ENCODE measurements at places on chromosomes 6 and 20.

GRCh38 chr20:60976913-60977312 is 275.1 kb upstream of the CDH4 start:
- DNase-seq: no peak

DNA sequence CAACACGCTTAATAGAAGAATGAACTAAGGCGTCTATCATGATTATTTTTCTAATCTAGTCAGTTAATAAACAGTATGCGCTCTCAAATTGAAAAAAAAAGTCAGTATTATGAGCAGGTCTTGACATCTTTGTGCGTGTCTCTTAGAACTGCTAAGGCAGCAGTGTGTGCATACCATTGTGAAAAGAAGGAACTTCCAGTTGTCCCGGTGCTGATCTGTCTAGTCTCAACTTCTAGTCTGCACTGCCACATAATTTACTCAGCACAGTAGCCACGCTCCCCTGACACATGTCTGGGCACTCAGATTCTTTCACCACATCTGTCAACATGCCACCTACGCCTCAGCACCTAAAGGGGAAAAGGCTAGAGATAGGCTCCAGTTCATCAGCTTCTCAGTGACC is 61.1 kb upstream of the SPDEF start:
- DNase-seq: no peak

DNA sequence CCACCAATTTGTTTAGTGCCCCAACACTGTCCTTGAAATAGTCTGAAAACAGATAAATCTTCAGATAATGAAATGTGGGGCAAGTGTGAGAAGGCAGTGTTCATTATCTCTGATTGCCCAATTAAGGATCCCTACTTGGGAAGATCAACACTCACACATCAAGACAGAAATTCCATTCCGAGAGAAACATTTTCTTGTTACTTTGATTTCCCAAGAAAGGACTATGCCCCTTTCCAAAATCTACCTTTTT is 16.2 kb downstream of the HMGN4 start:
- no peak for DNase-seq

DNA sequence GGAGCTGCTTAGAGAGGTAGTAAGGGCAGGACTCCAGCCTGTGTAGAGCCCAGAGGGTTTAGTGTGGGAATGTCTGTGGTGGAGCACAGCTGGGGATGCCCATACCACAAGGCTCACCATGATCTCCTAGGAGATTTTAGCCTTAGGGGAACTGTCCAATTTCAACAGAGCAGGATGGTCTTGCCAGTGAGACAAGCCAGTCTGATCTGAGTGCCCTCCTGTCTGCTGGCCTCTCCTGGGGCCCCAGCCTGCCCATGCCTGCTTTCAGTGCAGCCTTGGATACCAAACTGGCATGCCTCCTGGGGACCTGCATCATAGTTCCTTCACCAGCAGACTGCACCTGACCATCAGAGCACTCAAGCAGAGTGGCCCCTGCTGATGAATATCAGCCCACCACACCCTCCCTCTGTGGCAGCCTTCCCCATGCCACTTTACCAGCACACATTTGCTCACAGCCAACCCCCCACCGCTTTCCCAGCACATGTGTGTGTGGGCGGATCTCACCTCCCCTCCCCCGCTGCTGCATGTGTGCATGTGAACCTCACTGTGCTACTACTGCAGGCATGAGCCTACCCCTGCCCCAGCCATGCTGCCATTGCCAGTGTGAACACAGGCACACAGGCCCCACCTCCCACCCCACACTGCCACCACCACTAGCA is 7.9 kb upstream of the TREM1 start:
- DNase-seq: no peak

DNA sequence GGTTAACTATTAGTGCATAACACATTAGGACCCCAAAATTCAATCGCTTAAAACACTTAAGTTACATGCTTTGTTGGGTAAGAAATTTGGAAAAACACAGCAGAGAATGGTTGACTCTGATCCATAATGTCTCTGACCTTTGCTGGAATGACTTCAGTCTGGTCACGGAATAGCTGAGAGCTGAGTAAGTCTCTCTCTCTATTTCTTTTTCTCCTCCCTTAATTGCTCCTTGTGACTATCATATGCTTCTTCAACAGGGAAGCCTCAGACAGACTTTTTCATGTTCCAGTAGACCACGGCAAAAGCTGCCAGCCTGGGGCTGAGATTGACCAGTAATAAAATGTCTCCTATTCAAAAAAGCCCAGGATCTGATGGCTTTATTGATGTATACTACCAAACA is 4.8 kb downstream of the OR12D1 start:
- no peak for DNase-seq

Data from NCI-H446 treated with DMSO at 0.1 percent for 48 hours (cell line).